ENCODE measurements at places on chromosomes 1 and 21.

DNA sequence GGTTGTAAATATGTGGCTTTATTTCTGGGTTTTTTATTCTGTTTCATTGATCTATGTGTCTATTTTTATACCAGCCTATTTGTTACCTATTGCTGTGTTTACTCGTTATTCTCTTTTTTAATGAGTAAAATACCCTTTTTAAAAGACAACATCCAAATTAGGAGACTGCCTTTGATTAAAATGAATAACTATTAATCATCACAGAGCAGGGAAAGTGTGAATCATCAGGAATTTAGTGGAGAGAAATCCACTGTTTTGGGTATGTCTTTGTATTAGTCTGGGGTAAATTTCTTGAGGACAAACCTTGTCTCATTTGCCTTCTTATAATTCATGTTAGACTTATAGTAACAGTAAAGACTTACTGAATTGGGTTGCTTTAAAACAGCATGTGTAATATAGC lies 12.1 kb downstream of the DISC1 start:
- no peak for DNase-seq

- no peak for DNase-seq
These were observed 2.2 kb downstream of the SLFNL1 start for GRCh38 chr1:41019353-41019745.

DNA sequence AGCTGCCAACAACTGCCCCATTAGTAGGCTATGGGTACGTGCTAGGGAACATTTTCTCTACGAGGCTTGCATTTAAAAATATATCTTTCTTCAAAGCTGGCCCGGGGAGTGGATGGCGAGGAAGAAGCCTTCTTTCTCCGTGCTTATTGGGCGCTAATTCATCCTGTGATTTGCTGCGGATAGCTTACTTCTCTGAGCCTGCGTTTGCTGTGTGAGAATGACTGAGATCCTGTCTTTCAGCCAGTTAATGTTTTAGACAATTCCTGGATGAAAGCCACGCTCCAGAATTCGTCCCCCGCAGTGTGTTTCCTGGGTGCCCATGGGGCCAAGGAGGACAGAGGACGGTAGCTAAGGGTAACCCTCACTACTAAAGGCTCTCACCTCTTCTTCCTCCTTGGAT lies 57.8 kb upstream of the TARBP1 start:
- no peak for DNase-seq

DNA sequence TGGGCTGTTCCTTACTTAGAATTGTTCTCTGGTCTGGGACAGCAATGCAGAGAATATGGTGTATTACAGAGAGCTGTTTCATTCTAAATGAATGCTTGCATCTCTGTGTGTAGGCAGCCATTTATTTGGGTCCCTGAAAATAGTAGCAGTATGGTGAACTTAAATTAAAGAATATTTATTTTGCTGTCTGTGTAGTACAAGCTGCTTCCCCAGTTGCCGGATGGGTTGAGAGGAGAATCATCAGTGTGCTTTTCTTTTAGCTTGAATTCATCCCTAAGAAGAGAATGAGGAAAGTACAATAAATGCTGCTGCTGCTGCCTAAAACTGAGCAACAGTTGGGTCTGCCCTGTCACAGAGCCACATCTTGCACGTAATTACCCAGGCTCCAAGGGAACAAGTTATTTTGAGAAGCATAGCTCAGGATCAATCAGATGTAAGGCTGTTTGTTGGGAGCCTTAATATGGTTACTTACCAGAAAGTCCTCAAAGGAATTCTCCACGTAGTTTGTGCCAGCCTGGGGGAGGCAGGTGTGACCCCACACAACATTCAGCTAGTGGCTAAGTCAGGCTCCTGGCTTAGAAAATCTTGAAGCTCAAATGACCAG lies 16.6 kb downstream of the ACTN2 start:
- no peak for DNase-seq

GRCh38 chr21:31801551-31802219 lies 69.8 kb upstream of the SCAF4 start:
- DNase-seq = no peak

GRCh38 chr1:241895013-241895412 lies 47.0 kb downstream of the EXO1 start:
- no peak for DNase-seq

- no peak for DNase-seq
These were observed 67.5 kb downstream of the RGL1 start for GRCh38 chr1:183872403-183872802.

DNA sequence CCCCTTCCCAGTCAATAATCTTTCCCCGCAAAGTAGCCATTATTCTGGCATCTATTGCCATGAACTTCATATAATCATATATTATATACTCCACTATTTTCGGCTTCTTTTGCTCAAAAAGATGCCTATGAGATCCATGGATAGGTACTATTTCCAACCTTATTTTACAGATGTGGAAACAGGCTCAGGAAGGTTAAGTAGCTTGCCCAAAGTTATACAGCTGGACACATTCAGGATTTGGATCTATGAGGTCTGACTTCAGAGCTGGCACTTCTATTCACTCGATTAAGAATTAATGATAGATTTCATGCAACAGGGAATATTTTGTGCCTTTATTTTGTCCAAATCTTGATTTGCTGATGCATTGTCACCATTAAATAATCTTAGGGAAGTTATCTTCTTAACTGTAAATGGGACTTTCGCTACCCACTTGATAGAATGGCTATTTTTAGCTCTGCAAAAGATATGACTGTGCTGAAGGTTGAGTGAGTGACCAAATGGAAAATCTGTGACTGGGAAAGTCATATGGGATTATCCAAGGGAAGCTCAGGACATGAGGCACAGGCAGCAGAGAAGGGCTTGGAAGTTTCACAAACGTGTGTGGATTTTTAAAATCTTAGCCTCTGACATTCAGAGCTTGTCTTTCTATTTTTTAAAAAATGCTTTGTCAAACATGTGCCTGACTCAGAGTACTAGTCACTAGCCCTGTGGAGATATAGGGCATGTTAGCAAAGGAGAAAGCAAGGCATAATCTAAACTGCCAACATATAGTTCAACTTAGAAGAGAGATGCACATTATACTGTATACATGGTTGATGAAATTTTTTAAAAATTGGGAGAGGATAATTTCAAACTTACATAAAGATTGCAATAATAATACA lies 36.5 kb downstream of the GIPC2 start:
- no peak for DNase-seq

DNA sequence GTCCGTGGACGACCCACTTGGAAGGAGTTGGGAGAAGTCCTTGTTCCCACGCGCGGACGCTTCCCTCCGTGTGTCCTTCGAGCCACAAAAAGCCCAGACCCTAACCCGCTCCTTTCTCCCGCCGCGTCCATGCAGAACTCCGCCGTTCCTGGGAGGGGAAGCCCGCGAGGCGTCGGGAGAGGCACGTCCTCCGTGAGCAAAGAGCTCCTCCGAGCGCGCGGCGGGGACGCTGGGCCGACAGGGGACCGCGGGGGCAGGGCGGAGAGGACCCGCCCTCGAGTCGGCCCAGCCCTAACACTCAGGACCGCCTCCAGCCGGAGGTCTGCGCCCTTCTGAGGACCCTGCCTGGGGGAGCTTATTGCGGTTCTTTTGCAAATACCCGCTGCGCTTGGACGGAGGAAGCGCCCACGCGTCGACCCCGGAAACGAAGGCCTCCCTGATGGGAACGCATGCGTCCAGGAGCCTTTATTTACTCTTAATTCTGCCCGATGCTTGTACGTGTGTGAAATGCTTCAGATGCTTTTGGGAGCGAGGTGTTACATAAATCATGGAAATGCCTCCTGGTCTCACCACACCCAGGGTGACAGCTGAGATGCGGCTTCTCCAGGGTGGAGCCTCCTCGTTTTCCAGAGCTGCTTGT lies 32.4 kb downstream of the PRMT2 start:
- DNase-seq = peak; percentile 23

- no peak for DNase-seq
These were observed 26.7 kb downstream of the RTCA start for GRCh38 chr1:100292711-100293110.

GRCh38 chr1:116471241-116471640 lies 98.2 kb downstream of the ATP1A1 start:
- no peak for DNase-seq

- DNase-seq = no peak
These were observed 77.8 kb downstream of the CD58 start for GRCh38 chr1:116493036-116493435.

DNA sequence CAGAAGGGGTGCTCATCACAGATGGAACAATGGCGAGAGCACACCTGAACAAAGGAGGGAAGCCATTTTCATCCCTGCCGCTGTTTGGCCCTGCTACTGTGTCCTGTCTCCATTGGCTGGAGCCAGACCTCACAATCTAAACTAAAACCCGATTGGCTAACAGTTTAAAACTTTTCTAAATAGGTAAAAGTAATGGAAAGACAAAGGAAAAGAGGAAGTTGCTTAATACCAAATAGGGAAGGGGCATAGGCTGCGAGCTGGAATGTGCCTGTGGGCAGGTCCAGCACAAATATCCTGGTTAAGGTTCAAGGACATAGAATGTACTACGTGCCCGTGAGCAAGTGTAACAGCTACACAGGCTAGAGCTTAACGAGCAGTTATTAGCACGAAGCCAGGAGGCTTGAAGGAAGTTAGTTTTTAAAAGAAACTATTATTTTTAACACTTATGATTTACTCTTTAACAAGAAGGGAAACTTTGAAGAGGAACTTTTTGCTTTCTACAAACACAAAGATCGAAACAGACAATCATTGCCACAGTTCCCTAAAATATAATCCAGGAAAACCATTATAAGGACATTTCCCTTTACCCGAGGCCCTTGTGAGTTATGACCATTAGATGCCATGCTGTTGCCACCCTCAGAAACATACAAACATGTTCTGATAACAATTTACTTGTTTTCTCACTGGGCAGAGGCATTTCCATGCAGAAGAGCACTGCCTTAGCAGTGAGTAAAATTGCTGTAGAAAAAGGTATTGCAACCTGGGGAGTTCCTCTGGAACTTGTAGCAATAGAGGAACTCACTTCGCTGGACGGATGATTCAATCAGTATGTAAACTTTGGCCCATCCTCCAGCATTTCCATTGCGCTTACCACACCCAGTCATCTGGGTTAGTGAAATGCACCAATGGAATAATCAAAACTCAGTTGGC lies 4.8 kb upstream of the PTTG1IP start:
- DNase-seq = peak; percentile 56

DNA sequence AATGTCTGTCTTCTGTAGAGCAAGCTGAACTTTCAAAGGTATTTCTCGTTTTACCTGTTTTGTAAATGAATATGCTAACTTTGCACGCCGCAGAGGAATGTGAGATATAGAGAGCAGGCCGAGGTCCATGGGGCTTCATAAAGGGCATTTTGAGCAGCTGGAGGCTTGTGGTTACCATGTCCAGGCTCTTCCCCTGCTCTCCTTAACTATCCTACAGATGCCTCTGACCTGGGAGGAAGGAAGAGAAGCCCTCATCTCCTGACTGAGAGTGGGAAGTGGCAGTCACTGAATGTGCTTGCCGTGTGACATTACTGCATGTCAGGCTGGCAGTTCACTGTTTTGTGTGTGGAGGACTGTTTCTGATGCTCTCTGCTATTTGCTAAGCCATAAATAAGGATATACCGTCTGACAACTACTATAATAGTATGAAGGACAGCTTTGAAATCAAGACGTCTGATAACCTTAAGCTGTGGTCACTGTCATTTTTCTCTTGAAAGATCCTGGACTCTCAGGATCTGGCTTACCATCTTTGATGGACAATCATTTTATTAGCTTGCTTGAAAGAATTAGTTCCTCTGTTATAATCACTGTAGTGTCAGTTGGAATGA lies 92.2 kb downstream of the DYRK1A start:
- DNase-seq = no peak

- DNase-seq = peak; percentile 12
These were observed 283.5 kb downstream of the S1PR1 start for GRCh38 chr1:101520302-101520701.

GRCh38 chr1:97308131-97308530 lies 586.5 kb downstream of the PTBP2 start:
- no peak for DNase-seq

DNA sequence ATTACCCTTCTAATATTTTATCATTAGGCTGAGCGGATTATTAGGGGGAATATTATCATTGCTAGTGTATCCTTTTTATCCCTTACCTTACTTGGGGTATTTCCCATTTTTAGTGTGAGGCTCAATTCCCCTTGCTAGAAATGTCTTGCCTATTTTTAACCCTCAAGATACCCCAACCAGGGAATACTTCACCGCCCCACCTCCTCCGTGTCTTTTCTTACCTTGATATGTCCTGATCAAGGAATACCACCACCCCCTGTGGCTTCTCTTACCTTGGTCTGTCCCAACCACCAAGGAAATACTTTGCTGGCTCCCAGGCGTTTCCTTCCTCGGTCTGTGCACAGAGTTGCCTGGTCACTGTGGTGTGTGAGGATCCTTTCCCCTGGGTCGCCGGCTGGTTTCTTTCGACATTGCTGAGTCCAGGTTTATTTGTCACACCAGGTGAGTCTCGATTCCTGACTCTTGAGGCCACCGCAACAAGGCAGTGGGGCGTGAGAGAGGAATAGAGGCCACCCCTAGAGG lies 57.8 kb downstream of the SERINC2 start:
- no peak for DNase-seq

- DNase-seq = no peak
These were observed 20.7 kb upstream of the S100A7 start for GRCh38 chr1:153481124-153481523.

- peak; percentile 31 for DNase-seq
These were observed 11.6 kb upstream of the PTPN7 start for GRCh38 chr1:202172015-202172355.

DNA sequence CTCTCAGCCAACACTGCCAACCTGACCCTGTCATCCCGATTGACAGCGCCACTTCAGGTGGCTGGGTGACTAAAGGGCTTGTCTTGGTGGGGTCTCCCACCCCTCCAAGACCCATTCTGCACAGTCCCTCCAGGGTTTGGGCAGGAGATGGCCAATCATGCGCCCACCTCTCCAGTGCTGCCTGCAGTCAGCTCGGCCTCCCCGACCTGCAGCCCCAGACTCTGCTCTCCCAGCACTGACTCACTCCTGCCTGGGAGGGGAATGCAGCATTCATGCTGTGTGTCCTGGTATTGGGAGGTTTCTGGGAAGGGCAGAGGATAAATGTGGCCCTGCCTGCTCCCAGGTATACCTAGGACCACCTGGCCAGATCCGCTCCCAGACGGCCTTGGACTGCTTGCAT lies 9.7 kb downstream of the TMEM81 start:
- no peak for DNase-seq

DNA sequence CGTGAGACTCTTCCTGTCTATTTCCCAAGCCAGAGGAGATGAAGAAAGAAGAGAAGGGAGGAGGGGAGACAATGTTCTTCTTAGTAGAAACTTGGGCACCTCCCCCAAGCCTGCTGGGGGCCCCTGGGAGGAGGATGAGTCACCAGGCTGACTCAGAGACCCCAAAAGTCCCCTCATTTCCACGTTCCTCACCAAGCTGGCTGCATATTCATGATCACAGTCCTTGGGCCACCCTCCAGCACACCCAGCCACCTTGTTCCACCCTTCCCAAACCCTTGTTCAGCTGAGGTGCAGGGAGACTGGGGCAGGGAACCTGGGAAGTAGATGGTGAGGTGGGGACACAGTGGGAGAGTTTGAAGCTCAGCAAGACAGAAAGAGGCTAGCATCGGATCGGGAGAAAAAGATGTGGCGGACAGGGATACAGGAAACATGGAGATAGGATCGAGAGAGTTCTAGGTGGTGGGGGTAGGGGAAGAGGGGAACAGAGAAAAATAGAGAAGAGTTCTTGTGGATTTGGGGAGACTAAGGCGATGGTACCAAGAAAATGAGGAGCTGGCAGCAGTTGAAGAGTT lies 712 bp downstream of the RAB13 start:
- DNase-seq = peak; percentile 38

- DNase-seq = no peak
These were observed 405.5 kb downstream of the MATN1 start for GRCh38 chr1:30317921-30318320.

Data from erythroblast (primary cell).